ENCODE measurements at places on chromosomes 12 and 14.

GRCh38 chr14:69992564-69992963 lies 113.3 kb downstream of the SMOC1 start:
- DNase-seq = no peak

DNA sequence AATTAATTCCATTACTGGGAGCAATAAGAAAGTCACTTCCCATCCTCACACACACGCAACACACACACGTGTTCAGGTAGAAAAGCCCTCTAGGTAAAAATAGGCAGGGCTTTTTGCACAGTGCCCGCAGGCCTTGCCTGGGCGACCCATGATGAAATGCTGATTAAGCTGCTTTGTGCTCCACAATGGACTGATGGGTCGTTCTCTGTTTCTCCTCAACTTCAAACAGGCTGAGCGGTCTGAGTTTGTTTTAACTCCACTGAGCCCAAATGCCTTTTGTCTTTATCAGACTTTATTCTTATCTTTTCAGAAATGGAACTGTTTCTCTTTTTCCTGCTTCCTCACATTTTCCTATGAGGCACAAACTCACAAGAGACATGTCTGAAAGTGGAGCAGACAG lies 9.4 kb upstream of the DACT1 start:
- DNase-seq = no peak

GRCh38 chr14:103091883-103092222 lies 2.7 kb upstream of the EXOC3L4 start:
- no peak for DNase-seq

DNA sequence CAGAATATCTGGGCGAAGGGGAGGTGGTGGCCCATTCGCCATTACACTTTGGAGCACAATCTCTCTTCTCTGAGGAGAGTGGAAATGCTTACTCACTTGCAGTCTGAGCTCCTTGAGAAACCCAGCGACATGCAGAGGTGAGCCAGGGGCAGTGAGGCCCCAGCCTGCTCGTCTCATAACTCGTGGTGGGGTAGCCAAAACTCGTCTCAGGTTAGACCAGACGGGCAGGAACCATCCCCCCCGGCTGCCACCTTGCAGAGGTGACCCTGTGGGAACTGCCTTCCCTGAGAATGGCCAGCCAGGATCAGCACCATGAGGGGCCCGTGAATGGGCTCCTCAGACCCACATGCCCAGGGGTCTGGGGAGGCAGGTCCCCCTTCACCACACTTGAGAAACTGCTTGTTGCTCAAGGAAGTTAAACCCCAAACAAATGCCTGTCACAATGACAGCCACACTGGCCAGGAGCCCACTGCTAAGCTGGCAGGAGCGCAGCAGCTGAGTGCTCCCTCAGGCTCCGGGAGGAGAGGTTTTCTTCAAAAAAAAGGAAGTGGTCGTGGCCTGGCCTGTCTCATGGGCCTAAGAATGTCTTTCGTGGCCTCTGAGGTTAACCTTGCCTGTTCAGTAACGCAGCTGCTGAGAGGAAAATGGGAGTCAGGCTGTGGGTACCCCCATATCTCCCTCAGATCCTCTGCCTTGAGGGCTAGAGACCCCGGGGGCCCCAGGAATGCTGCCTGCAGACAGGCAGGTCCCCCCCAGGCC lies 9.2 kb upstream of the ALDH2 start:
- DNase-seq = no peak

DNA sequence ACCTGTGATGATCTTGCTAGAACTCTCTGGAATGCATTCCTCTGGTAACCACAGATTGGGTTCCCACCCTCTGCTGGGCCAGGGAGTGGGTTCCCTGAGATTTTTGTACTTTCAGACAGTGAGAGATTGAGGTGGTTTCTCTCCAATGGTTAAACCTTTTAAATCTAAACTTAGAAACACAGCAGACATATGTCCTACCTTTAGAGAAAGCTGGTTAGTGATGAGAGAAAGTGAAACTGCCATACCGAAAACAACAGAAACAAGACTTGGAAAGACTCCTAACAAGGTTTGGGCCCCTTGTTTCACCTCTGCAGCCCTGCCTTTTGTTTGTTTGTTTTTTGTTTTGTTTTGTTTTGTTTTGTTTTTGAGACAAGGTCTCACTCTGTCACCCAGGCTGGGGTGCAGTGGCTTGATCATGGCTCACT lies 9.7 kb upstream of the SGPP1 start:
- DNase-seq = no peak
